ENCODE measurements at places on chromosomes 1 and 21. TPM values are rescaled to one million over a fixed set of nuclear protein-coding genes. Genes with fewer than 3 reads are reported as not detected.

GRCh38 chr21:28769683-28770082 is 223.0 kb downstream of the LTN1 start:
- no peak for DNase-seq

GRCh38 chr1:94529416-94529815 is 12.1 kb downstream of the F3 start:
- DNase-seq = no peak

DNA sequence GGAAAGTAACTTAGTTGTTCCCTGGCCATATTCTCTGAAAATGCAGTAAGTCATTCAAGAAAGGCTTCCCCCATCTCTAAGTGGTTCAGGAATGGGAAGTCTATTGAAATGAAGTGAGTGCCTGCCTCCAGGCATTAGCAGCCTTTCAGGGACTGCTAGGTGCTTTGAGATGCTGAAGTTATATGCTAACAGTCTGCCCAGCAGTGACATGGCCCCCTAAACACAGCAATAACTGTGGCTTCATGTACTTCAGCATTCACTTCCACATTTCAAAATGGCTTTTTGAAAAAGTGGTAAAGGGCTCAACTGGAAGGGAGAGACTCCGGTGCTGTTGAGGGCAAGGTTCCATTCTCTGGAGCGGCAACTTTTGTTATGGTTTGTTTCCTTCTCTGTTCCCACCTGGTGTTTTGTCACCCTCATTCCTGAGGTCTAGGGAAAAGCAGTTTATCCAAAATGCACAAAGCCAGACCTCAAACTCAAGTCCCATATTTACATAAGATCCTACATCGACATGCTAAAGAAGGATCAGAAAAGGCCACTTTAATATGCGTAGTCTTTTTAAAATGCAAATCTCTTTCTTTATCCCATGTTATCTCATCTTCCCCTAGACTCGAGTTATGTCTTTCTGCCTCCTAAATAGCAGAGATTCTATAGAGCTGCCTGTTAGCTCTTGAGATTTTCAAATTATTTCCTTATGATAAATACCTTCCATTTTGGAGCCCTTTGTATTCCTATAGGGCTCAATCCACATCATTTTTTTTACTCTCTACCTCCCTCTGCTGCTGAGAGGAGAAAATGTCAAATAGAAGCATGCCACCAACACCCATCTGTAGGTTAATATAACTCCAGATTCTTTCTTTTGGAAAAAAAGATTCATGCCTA is 34.2 kb upstream of the LRRC8C start:
- DNase-seq = no peak

BMP8A gene
- not detected for polyA plus RNA-seq

DNA sequence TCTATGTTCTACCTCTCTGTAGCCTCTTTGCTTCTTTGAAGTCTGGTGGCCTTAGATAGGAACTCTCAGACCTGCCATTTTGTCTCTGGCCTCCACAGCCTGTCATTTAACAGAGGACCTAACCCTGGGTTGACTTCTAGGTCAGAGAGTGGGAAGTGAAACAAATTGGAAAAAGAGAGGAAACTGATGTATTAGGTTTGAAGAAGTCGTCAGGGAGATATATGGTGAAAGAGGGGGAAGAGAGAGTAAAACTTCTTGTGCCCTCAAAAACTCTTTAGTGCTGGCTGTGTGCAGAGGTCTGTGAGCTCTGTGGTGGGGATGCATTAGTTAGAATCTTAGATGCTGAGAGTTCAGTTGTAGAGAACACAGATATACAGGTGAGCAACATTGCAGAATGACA is 30.2 kb upstream of the CD1D start:
- no peak for DNase-seq

DNA sequence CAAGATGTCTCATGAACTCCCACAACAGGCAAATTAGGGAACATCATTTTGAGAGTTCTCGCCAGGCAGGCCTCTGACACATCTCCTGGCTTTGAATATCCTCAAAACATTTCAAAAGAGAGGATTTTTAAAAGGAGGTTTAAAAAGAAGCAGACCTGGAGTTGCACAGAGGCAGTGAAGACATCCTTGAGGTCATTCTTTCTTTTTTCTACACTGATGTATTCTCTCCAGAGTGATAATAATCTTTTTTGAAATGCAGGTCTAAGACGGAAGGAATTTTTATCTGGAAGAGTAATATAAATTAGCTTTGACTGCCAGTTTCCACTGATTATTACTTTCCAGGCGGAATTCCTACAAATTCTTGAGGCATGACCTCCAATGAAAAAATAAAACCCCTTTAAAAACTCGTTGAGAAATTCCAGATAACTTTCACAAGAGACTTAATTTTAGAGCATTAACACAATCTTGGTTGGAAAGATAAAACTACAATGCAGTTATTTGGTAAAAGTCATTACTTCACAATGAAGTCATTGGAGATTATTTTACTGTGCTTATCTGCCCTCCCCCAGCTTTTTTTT is 125.0 kb downstream of the LYPLAL1 start:
- DNase-seq = no peak

DNA sequence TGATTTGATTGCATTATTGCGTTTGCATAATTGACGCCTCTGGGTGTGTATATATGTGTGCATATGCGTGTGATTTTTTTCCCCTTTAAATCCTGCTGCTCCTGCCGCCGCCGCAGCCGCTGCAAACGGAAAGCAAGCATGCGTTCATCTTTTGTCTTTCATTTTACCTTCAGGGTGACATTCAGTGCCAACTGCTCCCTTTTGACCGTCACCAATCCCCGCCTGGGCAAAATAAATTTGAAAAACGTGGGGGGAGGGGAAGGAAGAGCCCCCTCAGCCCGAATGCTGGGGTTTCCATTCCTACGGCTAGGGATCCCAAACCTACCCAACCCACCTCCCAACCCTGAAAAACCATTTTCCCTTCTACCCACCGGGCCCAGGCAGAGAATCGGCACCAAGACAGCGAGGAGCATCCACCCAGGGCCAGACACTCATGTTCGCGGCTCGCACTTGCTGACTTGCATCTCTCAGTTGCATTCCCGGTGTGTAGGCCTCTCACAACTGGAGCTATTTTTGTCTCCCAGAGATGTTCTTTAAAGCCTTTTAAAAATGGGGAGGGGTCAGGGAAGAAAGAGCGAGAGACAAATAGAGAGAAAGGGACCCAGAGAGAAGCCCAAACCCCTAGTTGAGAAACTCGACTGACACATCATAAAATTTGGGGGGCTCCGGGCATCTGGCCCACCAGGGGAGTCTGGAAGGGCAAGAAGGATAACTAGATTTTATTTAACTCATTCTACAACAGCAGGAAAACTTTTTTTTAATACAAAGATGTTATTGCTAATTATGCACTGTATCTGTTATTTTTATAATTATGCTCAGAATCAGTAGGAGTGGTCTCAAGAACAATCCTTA is 367.1 kb upstream of the ESRRG start:
- DNase-seq = no peak

GRCh38 chr1:160351629-160352028 is 8.4 kb downstream of the NCSTN start:
- no peak for DNase-seq

DNA sequence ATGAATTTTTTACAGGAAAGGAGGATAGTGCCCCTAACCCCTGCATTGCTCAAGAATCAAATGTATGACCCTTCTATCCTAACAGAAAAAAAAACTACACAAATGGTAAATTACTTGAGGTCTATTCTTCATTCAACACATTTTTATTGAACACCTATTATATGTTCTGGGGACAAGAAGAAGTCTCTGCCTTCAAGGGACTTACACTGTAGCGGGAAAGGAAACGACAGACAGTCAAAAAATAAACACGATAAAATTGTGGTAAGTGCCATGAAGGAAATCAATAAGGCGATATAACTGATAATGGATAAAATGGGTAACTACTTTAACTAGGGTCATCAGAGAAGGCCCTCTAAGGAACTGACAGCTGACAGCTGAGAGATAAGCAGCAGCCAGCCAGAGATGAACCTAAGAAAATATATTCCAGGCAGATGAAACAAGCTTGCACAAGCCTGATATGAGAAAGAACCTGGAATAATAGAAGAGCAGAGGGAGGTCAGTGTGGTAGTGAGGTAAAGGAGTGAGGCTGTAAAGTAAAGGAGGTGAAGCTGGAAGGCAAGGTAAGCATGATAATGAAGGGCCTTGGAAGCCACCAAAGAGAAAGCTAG is 66.4 kb downstream of the PHTF1 start:
- DNase-seq = no peak

CNR2 gene
- not detected for polyA plus RNA-seq

DNA sequence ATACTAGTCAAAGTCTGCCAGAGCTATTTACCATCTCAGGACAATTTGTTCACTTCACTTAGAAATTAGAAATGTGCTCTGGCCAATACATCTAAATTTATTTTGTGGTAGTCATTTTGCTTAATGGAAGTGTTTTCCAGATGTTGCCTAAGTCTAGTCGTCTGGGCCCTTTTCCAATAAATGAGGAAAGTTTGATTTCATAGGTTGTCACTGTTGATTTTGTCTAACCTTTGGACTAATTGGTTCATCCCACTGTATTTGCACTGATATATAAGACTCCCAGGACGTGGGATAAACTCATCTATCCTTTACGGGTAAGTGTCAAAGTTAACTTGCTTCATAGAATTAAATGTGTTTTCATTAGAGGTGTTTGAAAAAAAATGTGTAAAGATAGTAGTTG is 79.1 kb downstream of the TPR start:
- no peak for DNase-seq

TMIGD3 gene
- polyA plus RNA-seq = 0.11 TPM

GRCh38 chr1:116458695-116459094 is 85.7 kb downstream of the ATP1A1 start:
- no peak for DNase-seq

Measured in AG04450 (cell line).